ENCODE measurements at places on chromosomes 6 and 20.

- no peak for DNase-seq
Measured at GRCh38 chr6:134510920-134511319, 193.0 kb upstream of the SGK1 start.

DNA sequence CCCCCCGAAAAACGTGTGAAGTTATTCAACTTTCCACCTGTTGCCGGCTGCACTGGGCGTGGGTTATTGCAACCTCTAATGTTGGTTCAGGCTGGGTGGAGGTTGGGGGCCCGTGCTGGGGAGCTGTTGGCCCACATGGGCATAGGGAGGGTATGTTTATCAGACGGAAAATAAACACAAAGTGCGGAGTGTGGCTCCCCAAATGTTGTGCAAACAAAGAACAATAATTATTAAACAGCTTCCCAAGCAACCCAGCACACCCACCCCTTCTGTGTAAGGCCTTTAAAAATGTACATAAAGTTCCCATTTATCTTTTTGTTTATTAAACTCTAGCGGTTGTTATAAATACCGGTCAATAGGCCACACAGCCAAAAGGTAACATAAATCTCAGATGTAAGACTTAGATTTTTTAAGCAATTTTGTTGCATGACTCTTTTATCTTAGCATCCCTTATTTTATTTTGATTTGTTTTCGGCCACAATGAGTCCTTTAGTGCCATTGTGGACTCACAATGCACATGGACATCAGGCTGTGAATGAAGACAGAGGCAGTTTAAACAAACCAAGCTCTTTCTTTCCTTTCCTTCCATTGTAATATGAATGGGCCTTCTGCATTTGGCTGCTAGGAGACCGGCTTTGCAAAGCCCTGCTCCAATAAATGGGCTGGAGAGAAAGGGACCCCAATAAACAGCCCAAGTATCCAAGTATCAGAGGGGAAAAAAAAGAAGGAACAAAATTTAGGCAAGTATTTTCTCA is 6.9 kb upstream of the DLL1 start:
- no peak for DNase-seq

GRCh38 chr6:44234101-44235025 is 11.0 kb downstream of the SLC29A1 start:
- DNase-seq = no peak

DNA sequence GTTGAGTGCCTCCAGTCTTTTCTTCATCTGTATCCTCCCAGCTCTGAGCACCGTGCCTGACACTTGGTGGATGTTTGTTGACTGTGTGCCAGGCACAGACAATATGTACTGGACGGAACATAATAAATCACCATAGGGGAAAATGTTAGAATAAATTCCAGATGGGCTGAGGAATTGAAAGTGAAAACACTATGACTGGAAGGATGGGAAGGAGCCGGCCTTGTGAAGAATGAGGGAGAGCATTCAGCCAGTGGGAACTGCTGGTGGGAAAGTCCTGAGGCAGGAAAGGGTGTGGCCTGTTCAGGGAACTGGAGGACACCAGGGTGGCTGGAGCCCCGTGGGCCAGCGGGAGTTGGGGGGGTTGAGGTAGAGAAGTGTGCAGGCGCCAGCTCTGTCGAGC is 75.4 kb downstream of the MTHFD1L start:
- DNase-seq = no peak

GRCh38 chr6:73079611-73079955 is 145.7 kb downstream of the KHDC1L start:
- DNase-seq = no peak

- no peak for DNase-seq
Measured at GRCh38 chr6:51892339-51892738, 195.1 kb downstream of the PKHD1 start.

GRCh38 chr20:38065764-38066375 is 32.3 kb downstream of the RPRD1B start:
- DNase-seq = no peak

DNA sequence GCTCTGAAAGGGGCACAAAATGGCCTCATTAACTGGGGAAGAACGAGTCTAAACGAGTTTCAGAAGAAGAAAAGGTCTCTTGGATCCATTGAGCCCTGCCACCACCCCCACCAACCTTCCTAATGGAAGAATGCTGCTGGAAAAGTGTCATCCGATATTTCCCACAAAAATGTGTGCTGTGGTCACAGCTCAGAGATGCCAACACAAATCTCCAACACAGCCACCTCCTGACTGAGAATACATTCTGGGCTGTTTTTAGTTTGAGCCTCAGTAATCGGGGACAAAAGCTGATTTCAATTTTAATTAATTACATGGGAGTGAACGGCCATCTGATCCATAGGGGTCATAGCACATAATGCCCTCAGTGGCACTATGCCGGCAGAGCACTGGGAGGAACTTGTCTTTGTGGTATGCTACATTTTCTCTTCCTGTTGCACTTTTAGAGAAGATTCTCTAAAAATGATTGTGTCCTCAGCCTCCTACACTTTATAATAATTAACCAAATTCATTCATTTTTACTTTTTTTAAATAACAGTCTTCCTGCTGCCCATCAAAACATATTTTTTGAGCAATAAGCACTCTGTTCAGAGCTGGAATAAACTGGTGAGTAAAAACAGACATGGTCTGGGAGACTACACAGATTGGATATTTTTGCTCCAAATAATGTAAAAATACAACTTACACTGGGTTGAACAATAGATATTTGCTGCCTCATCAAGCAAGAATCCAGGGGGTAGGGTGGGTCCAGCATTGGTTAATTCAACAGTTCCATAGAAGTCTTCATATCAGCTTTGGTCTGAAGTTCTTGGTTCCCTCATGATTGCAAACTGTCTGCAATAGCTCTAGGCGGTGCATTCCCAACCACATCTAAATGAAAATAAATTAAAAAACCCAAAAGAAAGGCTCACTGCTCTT is 143.6 kb upstream of the TMEM170B start:
- DNase-seq = no peak

- DNase-seq = no peak
Measured at GRCh38 chr6:158050955-158051354, 69.3 kb downstream of the SYNJ2 start.

GRCh38 chr6:1524040-1524480 is 85.7 kb upstream of the FOXC1 start:
- peak; percentile 83 for DNase-seq

DNA sequence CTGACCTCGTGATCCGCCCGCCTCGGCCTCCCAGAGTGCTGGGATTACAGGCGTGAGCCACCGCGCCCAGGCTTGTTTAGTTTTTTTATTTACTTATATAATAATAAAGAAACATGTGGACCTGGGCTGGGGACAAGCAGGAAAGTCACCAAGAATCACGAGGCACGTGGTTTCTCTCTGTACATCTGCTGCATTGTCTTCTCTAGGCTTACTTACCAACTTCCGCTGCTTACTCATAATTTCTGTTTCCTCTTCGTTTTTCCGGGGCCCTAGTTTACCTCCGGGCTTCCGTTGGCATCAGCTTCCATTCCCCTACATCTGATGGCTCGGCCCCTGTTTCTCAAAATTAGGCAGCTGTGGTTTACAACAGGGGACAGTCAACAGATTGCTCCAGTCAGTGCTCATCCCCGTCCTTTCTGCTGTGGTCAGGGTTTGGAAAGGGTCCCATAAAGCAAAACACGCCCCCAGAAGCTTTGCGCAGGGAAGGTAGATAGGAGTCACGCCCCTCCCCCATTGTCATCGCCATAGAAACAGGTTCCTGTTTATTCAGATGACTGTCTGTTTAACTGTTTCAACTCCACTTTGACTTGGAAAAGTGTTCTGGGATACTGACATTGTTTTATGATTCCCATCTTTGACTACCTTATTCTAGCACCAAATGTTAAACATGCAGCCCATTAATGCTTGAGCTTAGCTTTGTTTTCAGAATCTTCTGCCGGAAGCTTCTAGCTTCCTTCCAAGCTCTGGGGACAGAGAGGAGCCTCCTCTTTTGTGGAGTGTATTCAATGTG is 31.9 kb upstream of the TXLNB start:
- peak; percentile 76 for DNase-seq

- DNase-seq = no peak
Measured at GRCh38 chr20:58670102-58670501, 19.0 kb downstream of the STX16 start.

DNA sequence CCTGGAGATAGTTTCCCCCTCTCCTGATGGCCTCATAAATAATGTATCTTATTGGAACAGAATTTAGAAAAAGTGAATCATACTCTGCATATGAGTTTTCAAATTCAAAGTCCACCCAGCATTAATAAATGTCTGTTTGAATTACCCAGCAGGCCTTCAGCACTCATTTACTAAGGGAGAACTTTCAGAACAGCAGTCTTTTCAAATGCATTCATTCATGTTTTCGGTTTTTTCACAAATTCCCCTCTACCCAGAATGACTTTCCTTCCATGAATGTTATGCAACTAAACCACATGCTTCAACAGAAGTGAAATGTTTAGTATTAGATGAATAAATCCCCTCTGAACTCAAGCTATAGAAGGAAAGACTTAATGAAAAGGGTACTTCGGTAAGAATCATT is 92.4 kb downstream of the RTN4IP1 start:
- no peak for DNase-seq

- no peak for DNase-seq
Measured at GRCh38 chr6:143267760-143268159, 182.7 kb downstream of the ADAT2 start.

DNA sequence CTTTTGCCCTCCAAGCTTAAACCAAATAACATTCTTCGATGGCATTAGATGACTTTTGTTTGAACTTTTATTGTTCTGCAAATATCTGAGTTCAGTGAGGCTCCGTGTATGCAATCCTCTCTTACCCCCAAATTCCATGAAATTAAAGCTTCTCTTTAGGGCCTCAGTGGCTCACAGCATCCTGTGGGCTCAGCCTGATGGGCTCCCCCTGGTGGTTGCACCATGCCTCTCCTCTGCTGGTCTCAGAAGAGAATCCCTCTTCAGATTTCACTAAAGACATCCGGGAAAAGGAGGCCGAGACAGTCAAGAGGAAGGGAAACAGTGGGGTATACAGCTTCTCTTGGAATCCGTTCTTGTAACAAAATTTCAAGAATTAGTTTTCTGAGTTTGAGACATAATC is 331.6 kb upstream of the NT5E start:
- no peak for DNase-seq

DNA sequence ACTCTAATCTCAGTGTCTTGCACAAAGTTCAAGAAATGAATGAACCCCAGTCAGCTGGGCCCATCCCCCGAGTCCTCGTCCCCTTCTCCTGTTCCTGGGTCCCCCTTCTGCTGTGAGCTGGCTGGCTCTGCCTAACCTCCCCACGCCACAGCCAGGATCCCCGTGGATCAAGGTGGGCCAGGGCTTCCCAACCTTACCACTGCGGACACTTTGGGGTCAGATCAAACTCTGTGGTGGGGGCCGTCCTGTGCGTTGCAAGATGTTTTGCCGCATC is 116.2 kb downstream of the SULF2 start:
- DNase-seq = no peak

DNA sequence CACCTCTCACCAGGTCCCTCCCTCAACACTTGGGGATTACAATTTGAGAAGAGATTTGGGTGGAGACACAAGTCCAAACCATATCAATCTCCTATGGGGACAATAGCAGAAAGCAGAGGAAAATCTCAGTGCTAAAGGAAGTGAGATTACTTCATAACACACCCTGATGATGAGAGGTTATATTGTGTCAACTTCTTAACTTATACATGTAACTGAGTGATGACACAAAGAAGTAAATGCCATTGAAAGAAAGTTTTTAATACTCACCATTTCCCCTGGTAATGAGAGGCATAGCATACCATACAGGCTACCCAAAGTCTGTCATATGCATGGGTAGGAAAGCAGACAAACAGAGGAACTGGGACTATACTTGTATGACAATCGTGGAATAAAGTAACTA is 137.2 kb downstream of the MMUT start:
- no peak for DNase-seq

GRCh38 chr6:14273191-14273590 is 155.6 kb downstream of the CD83 start:
- no peak for DNase-seq

DNA sequence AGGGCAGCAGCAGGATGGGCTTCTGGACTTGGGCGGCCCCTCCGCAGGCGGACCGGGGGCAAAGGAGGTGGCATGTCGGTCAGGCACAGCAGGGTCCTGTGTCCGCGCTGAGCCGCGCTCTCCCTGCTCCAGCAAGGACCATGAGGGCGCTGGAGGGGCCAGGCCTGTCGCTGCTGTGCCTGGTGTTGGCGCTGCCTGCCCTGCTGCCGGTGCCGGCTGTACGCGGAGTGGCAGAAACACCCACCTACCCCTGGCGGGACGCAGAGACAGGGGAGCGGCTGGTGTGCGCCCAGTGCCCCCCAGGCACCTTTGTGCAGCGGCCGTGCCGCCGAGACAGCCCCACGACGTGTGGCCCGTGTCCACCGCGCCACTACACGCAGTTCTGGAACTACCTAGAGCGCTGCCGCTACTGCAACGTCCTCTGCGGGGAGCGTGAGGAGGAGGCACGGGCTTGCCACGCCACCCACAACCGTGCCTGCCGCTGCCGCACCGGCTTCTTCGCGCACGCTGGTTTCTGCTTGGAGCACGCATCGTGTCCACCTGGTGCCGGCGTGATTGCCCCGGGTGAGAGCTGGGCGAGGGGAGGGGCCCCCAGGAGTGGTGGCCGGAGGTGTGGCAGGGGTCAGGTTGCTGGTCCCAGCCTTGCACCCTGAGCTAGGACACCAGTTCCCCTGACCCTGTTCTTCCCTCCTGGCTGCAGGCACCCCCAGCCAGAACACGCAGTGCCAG is at the start of gene TNFRSF6B:
TNFRSF6B (plus strand) TSS at position 25 of the 729 bp plus-strand sequence; CDS start at position 141, 116 bp downstream.
- DNase-seq = peak; percentile 19

GRCh38 chr20:11231742-11232648 is 558.2 kb upstream of the JAG1 start:
- no peak for DNase-seq

- DNase-seq = no peak
Measured at GRCh38 chr20:24823176-24823784, 125.8 kb upstream of the CST7 start.

- no peak for DNase-seq
Measured at GRCh38 chr6:1525364-1526038, 84.2 kb upstream of the FOXC1 start.

GRCh38 chr20:45467861-45468260 is 1.7 kb upstream of the WFDC2 start:
- no peak for DNase-seq

DNA sequence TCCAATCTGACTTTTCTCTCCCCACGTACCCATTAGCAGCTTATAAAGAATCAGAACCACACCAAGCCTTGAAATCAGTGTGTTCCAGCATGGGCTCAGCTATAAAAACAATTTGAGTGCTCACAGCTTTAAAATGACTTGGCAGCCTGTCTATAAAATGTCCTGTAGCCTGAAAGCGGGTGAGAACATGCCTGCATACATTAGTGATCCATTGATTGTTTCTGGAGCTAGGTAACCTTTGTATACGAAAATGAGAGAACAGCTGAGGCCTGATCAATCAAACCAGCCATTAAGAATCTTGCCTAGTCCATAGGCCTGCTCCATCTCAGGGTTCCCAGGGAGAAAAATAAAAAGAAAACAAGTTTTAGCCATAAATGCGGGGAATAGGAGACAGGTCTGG is 245.8 kb upstream of the SULF2 start:
- no peak for DNase-seq

- peak; percentile 25 for DNase-seq
Measured at GRCh38 chr6:88780714-88781389, 182.6 kb downstream of the RNGTT start.

All from stimulated activated CD4-positive, alpha-beta T cell treated with anti-CD3 and anti-CD28 coated beads, Interleukin-4, amount 100 ng/mL, for 4 hours (primary cell).